ENCODE measurements at places on chromosomes 7 and 10.

DNA sequence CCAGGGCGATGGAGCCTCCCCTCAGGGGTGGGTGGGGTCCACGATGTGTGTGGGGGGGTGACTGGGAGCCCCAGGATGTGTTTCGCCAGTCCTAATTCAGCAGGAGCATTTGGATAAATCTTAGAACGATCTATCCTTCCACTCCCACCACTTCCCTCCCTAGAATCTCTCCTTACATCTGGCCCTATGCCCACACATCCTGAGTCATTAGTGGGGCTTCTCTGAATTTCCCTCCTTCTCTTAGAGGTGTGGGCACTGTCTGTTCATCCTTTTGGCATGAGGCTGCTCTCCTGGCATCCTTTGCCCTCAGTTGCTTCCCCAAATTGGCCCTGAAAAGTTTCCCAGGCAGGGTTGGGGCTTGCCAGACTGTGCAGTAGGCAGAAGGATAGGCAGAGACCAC is 1.6 kb downstream of the GHRHR start:
- no peak for DNase-seq

GRCh38 chr10:114283535-114284234 is 44.6 kb downstream of the VWA2 start:
- no peak for DNase-seq

DNA sequence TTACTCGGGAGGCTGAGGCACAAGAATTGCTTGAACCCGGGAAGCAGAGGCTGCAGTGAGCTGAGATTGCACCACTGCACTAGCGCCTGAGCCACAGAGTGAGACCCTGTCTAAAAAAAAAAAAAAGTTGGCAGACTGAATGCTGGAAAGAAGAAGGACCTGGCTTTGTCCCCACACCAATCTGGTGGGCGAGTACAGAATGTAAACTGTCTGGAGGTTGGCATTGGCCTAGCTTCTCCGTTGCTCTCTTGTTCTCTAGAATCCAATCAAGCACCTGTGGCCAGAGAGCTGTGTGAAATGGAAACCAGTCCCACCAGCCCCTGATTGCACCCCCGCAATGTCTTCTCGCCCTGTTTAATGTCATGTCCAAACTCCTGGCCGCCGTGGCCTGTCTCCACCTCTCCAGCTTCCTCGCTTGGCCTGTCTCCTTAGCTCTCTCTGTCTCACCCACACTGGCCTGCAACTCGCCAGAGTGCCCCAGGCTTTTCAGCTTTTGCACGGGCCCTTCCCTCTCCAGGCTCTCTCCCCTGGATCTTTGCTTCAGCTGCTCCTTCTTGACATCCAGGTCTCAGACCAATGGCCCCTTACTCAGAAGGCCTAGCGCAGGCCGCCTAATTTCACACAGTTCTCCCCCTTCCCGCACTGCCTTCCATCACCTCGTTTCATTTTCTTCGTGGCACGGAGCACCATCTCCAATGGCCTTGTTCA is 670 bp upstream of the AGK start:
- no peak for DNase-seq

DNA sequence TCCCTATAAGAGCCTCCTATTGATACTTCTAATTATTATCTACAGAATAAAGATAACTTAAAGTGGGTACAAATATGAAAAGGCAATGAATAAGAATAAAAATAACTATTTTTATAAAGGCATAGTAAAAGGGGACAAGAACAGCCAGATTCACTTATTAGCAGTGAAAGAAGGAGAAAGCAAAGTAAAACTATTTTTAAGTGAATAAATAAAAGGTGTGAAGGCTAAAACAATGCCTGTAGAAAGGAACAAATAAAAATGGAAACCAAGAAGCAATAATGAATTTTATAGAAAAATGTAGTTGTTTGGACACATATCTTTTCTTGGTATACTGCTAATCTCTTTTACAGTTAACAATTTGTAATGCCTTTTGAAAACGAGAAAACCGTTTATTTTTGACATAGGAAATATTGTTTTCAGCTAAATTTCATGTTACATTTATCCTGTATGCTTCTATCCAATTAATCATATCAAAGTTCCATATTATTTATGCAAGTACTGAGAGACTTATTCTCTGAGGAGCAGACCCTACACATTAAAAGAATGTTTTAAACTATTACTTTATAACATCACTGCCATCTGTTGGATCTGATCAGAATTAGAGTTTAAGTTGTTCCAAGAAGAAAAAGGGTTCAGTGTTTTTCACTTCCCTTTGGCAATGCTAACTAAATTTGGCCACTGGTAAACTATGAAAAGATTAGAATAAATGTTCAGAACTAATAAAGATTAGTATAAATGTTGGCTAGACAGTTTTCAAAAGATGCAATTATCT is 59.1 kb downstream of the ARMC3 start:
- no peak for DNase-seq

- DNase-seq, result no peak
Measured at GRCh38 chr10:75568450-75569130, 137.2 kb downstream of the LRMDA start.

All from activated naive CD4-positive, alpha-beta T cell (primary cell).